CD4-positive, alpha-beta T cell treated with Interleukin-15 for 4 hours (primary cell): ENCODE measurements at places on chromosomes 11 and 22.
A peak's percentile ranks its signal among the peaks of the same experiment; 100 is the strongest.

DNA sequence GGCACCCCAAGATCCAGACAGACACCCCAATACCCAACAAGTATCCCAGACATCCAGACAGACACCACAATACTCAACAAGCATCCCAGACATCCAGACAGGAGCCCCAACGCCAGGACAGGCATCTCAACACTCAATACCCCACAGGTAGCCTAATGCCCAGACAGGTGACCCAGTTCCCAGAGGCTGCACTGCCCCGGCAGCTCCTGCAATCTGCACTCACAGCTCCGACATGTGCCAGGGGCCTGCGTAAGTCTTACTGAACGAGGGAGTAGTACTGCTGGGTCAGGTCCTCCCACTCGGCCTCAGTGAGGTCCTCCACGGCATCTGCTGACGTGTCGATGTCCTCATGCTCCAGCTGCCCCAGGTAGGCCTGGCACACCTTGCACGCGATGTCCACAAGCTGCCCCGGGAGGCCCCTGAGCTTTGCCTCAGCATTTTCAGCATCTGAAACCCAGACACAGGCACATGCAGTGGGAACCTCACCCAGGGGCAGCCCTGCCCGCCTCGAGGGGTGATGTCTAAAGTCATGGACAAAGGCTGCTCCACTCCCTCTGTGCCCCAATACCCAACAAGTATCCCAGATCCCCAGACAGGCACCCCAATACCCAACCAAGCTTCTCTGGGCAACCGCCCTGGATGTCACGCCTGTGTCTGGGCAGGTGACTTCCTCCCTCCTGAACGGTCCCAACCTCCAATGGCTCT, 16.6 kb downstream of the TTLL8 start:
- no peak for DNase-seq

GRCh38 chr11:57387289-57388030, 3.0 kb downstream of the PRG2 start:
- DNase-seq: no peak

DNA sequence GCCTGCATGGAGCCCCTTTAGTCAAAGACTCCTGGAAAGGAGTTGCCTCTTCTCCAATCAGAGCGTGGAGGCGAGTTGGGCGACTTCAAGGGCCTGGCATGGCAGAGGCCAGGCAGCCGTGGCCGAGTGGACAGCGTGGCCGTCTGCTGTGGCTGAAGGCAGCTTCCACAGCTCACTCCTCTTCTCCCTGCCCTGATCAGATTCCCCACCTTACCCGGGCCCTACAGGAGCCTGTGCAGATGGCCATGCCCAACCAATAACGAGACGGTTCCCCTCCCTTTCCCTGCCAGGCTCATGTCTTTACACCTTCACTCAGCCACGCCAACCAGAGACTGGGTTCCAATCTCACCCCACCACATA, 20.0 kb upstream of the SLC22A12 start:
- no peak for DNase-seq

DNA sequence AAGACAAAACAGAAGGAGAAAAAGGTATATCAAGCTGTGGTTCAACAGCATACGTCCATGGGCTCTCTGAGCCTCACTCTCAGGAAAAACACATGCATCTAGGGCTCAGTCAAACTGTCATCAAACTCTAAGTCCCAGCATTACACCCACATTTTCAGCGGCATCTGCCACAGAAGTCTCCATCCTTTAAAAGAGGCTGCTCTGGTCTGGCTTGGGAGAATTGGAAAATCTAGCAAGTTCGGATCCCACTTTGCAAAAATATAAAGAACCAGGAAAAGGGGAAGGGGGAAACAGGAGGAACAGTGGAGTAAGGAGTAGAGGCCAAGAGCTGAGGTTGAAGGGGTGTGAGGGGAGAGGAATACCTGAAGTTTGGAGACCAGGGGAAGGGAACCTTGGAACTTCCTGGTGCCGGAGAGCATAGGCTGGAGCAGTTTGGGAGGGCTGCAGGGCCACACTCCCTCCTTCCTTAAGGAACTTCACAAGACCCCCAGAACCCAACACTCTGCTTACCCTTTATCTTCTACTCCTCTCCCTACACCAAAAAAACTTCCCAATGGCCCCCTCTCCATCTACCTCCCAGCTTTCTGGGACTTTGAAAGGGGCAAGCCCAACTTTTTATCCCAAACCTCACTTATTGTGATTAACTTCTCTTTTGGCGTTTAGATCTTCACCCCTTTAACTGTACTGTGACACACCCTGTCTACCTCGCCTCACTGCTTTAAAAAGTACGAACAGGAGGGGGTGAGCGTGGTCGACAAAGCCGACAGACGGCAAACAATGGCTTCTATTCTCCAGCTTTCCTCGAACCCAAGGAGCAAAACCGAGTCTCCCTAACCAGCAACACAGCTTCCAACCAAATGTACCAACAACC, 4.0 kb downstream of the PAX6 start:
- DNase-seq: no peak

GRCh38 chr22:17087498-17088131, 2.8 kb downstream of the IL17RA start:
- DNase-seq: peak; percentile 63

DNA sequence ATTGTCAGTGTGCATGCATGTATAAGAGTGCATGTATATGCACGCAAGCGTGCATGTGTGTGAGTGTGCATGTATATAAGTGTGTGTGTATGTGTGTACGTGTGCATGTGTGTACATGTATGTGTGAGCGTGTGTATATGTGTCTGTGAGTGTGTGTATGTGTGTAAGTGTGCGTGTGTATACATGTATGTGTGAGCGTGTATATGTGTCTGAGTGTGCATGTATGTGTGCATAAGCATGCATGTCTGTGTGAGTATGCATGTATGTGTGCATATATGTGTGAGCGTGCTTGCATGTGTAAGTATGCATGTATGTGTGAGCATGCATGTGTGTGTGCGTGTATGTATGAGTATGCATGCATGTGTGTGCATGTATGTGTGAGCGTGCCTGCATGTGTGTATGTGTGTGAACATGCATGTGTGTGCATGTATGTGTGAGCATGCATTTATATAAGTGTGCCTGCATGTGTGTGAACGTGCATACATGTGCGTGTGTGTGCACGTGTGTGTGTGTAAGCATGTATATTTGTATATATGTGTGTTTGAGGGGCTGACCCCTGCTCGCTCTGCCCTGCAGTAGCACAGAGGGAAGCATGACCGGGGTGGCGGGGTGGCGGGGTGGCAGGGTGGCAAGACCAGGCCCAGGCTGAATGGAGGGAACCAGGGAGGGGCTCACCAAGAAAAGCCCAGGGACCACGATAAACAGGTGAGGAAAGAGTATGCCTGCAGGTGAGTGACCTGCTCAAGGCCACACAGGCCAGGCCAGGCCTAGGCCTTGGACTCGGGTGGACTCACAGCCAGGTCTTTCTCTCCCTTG, 26.3 kb downstream of the CYTH4 start:
- DNase-seq: no peak

DNA sequence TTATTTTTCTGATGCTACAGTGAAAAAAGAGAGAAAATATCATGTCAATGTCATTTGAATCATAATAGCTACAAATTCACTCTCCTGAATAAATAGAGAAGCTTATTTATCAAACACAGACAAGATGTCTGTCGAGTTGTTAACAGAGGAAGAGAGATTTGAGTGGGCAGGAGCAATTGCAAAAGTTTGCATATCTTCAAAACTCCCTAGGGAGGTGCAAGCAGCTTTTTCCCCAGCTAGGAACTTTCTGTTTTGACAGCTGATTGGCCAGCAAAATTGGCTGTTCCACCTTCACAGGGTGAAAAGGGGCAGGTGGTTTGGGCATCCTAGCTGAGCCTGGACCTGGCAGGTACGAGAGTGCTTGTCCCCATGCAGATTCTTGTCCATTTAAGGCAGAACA, 98.2 kb downstream of the NTM start:
- no peak for DNase-seq

GRCh38 chr11:114178656-114179055, 117.5 kb upstream of the NNMT start:
- no peak for DNase-seq

DNA sequence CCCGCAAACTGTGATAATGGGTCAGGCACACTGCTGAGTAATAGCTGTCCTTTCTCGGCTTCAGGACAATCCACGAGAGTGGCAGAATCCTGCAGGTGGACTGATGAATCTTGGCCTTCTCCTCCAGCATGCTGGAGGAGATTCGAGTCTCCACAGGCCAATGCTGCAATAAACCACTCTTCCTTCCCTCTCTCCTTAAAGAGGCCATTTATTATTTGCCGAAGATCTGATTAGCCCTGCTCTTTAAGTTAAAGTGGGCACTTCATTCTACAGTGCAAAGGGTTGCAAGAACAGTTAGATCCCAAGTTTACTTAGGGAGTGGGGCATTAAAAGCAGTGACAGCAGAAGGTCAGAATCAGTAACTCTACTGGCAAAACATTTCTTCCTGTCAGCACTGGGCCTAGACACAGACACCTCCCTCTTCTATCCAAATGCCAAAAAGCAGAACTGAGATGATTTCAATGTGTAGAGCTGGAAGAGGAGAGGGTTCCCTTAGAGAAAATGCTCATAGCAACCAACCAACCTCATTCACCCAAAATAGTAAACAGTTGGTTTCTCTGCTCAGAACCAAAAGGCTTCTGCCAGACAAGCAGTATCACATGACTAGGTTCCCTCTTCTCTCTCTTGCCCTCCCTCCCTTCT, 121.7 kb downstream of the SGSM3 start:
- DNase-seq: peak; percentile 30

- DNase-seq: no peak
Measured at GRCh38 chr22:35533365-35534029, 7.1 kb upstream of the RASD2 start.

DNA sequence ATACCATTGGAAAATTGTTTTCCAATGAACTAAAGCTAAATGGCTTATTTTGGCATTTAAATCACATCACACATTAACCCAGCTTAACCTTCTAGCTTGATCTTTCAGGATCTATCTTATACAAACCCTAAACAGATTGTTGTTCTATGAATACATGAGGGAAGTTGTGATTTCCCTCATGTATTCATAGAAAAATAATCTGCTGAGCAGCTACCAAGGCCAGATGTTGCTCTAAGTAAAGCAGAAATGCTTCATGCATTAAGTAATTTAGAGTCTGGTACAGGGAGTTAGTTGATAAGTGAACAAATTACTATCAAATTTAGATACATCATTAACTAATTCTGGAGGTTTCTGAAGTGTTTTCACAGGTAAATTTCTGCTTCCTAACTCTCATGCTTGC, 204.6 kb upstream of the ANO3 start:
- DNase-seq: no peak

GRCh38 chr11:120657306-120658070, 145.9 kb downstream of the GRIK4 start:
- DNase-seq: no peak

GRCh38 chr11:111976119-111976766, 39.1 kb downstream of the DIXDC1 start:
- no peak for DNase-seq

GRCh38 chr11:103484545-103484944, 375.3 kb downstream of the DYNC2H1 start:
- no peak for DNase-seq

DNA sequence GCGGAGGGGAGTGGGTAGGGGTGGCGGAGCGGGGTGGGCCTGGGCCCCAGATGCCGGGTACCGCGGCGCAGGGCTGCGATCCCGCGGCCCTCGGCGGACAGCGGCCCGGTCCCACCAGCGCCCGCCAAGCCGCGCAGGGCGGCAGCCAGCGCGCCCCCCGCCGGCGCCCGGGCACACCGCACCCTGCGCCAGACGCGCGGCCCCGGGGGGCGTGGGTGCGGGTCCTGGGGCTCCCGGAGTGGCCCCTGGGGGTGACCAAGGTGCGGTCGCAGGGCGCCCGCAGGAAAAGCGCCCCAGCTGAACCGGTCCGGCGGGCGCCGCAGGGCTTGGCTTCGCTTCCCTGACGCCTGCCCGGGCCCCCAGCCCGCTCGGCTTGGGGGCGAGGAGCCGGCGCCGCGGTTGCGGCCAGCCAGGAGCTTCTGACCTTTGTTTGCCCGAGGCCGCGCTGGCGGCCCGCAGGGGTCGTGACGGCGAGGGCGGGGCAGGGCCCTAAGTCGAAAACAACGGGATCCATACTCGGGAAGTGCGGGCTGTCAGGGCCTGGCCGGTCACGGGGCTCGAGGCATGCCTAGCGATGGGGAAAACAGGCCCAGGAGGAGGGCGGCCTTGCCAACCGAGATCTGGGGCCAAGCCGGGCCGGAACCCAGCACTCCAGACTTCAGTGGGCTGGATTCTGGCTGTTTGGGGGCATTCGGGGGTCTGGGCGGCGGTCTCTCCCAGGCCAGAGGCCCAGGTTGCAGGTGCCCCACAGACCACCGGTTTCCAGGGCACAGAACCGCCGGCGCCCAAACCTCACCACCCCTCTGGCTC, 581 bp upstream of the AP5B1 start:
- no peak for DNase-seq

DNA sequence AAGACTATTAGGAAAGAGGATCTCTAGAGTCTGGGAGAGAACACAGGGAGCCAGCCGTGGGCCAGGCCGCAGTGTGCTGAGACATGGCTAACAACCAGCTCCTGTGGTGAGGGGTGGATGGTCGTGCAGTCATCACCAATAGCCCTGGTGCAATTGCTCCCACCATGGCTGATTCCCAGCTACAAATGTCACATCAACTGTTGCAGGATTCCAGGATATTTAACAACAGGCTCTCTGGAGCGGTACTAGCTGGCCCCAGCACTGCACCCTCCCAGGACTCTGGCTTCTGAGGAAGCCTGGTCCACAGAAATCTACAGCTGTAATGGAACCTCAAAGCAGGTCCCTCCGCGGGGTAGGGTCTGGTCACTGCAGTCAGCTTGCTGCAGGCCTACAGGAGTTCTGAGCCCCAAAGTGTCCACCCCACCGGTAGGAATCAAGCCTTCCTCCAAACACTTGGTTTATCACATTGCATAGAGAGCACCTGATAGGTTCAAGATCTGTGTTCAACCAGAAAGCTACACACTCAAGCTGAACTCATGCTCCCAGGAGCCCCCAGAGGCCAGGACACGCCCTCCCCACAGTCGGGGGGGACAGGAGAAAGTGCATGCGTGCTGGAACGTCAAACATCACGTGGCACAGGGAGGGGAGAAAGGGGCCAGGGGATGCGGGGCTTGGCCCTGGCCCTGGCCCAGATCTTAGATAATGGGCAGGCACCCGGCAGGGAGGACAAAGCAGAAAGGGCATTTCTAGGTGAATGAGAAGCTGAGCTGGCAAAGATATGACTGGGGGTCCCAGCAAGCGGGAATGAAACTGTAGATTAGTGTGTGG, 609.0 kb downstream of the TBC1D22A start:
- no peak for DNase-seq

DNA sequence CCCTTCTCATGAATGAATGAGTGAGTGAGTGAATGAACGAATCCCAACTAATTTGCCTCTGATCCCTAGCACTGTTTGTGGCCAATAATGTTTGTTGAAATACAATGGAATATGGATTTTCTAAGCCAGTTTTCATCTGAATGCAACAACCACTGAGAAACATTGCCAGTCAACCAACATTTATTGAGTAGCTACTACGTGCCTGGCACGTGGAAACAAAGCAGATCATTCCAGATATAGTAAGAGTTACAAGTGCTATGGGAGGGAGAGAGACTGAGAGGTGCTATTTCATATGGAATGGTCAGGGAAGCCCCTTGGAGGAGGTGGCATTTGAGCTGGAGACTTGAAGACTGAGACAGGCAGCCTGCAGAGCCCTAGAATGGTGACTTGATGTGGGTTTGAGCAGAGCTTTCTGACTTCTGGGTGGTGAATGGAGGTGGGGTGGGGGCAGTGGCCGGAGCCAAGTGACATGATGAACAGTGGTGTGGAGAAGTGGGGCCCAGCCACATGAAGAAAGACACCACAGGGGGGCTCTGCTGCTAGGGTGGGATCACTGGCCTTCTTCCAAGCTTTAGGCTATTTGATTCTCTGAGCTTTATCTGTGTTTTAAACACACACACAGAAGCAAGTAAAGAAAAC, 35.1 kb upstream of the SMTN start:
- no peak for DNase-seq
